ENCODE measurements at places on chromosomes 5 and 9.

DNA sequence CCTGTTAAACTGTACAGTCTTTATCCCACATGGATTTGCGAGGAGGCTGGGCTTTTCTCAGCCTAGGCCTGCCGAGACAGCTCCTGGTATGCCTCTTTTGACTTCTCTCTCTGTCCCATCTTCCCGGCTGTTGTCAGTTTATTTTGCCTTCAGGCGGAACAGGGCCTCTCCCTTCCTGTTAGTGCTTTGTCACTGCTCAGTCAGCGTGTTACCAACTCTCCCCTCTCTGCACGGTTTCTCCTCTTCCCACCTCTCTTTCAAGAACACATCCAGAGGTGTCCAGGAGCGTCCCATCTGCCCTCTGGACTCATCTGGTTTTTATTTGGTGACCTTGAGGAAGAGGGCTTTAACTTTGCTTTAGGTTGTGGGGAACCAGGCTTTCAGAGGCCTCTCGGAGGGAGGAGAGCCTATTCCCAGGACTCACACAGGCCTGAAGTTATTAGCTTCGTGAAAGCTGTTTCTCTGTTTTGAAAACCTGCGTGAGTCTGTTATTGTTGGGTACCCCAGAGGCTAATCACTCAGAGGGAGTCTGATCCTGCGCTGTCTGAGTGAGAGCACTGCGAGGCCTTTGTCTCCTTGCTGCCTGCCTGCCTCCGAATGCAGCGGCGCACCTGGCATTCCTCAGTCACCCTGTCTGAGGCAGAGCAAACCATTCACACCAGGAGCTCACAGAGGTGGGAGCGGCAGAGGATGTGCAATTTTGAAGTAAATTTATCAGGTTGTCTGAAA lies 234.4 kb upstream of the MPDZ start:
- peak; percentile 49 for DNase-seq

- no peak for DNase-seq
Measured at GRCh38 chr5:135635451-135635850, 56.7 kb upstream of the CXCL14 start.

DNA sequence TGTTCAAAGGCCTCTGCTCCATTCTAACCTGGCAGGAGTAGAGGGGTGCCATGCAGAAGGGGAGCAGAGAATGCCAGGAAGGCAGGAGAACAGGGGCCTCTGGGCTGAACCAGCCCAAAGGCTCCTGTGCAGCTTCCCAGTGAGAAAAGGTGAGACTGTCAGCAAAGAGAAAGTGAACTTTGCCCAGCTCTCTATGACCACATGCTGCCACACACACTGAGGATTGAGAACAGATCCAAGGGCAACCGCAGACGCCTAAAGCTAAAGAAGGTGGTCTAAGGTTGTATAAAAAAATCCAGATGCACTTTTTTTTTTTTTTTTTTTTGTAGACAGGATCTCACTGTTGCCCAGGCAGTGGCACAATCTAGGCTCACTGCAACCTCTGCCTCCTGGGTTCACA lies 51.4 kb downstream of the ALDH7A1 start:
- DNase-seq = no peak

DNA sequence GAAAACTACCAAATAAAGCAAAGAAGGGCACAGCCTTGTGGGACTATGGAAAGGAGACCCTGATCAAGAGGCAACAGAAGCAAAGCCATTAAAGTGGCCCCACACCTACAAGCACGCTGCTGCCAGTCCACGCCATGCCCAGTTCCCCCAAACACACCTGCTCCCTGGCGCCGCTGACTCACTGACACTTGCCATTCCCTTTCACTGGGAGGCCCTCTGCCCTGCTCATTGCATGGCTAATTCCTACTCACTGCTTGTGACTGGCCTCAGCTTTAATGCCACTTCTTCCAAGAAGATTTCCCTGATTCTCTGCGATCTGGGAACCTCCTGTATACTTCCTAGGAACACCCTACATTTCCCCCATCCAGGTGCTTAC lies 71.2 kb upstream of the TAF1L start:
- DNase-seq = no peak

DNA sequence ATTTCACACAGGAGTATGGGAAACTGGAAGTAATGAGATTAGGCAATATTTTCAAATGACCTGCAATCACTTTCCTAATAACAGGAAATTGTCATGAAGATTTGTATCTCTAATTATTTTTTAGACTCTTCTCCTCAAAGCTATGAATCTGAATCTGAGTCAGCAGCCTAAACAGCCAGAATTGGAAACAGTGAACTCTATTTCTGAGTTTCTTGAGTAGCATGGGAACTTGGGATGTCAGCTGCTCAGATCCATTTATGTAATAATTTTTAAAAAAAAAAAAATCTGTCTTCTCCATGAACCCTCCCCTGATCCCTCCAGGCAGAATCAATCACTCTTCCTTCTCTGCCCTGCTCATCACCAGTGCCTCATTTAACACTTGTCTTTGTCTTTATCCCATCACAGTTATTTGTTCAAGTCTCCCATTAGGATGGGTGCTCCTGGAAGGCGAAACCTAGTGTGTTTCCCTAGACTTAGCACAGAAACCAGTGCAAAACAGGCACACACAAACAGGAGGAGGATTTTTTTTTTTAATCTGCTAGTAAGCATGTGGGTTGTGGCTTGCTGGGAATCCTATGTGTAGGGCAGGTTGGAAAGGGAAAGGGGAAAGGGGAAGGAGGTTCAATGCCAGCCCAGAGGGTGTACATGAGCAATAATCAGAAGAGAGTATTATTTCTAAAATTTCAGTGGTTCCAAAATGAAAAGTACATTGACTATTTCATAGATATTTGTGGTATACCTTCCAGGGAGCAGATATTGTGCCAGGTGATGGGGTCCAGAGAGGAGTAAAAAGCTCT lies 186.8 kb downstream of the TTLL11 start:
- no peak for DNase-seq

DNA sequence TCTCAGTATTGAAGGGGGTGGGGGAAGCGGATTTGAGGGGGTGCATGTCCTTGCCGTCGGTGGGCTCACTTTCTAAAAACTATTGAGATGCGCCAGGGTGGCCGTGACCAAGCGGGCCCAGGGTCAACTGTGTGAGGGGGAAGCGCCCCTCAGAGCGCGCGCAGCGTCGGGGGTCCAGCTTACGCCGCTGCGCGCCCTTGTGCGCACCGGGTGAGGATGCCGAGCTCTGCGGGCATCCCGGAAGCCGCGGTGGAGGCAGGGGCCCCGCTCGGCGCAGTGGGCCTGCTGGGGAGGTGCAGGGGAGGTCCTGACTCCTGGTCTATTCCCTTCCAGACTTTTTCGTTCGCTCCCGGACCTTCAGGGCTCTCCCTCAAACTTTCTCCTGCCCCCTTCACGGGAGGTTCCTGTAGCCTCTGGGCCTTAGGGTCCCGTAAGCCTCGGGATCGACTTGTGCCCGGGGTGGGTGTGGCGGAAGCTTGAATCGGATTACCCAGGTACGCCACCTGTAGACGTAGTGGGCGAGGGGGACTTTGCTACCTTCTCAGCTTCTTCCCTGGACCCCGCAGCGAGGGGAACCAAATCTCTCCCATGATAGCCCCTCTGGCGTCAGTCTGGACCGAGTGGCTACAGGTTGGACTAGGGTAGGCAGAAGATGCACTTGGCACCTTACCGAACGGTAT lies 2.5 kb upstream of the PRDM6 start:
- DNase-seq = no peak

All from HAP-1 (cell line).